ENCODE measurements at places on chromosomes 1 and 21.

DNA sequence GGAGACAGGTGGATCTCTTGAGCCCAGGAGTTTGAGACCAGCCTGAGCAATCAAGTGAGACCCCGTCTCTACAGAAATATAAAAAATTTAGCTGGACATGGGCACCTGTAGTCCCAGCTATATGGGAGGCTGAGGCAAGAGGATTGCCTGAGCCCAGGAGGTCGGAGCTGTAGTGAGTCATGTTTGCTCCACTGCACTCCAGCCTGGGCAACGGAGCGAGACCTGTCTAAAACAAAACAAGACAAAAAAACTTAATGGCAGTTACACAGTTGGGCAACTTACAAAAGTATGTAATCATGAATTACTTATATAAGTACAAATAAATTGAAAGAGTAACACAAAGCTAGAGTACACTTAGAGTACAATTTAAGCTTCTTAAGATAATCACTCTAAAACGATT lies 25.2 kb downstream of the RC3H1 start:
- no peak for DNase-seq

GRCh38 chr1:172089768-172090510 lies 248.6 kb downstream of the DNM3 start:
- peak; percentile 68 for DNase-seq

- no peak for DNase-seq
Observed at GRCh38 chr1:198444792-198445191, 95.7 kb downstream of the ATP6V1G3 start.

- DNase-seq: no peak
Observed at GRCh38 chr1:196678510-196678884, 26.7 kb downstream of the CFH start.
